ENCODE measurements at places on chromosomes 4 and X.
A peak's percentile ranks its signal among the peaks of the same experiment; 100 is the strongest.

GRCh38 chrX:1273896-1274295 lies 5.3 kb downstream of the CSF2RA start:
- DNase-seq: no peak

GRCh38 chr4:85701861-85702321 lies 226.9 kb downstream of the ARHGAP24 start:
- DNase-seq: no peak

- DNase-seq: no peak
These were observed 101.2 kb upstream of the MYOZ2 start for GRCh38 chr4:119034276-119035008.

DNA sequence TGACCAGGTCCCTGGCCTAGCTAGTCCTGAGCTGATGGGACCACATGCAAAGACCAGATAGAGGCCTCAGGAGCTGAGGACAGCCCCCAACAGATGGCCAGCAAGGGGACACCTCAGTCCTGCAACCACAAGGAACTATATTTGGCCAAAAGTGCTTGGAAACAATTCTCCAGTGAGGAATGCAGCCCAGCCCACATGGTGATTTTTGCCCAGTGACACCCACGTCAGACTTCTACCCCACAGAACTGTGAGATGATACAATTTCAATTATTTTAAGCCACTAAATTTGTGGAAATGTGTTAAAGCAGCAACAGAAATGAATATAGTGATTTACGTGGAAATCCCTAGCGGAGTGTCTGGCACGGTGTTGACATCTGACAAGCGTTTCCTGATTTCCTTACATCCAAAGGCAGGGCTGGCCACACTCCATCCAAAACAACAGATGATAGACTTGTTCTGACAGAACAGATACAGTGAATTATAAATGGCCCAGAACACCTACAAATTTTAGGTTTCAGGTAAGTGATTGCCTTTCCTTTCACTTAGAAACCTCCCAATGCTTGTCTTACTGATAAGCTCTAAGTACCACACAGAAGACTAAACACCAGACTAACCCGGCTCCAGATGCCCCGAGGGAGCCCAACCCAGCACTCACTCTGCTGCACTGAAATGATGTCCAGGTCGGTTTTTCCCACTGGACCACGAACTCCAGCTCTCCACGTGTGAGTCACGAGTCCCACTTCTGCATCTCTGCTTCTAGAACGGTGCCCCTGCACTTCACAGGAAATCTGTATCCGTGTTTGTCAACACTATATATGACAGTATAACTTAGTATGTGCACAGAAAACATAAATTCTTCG lies 5.8 kb downstream of the AFAP1 start:
- no peak for DNase-seq

DNA sequence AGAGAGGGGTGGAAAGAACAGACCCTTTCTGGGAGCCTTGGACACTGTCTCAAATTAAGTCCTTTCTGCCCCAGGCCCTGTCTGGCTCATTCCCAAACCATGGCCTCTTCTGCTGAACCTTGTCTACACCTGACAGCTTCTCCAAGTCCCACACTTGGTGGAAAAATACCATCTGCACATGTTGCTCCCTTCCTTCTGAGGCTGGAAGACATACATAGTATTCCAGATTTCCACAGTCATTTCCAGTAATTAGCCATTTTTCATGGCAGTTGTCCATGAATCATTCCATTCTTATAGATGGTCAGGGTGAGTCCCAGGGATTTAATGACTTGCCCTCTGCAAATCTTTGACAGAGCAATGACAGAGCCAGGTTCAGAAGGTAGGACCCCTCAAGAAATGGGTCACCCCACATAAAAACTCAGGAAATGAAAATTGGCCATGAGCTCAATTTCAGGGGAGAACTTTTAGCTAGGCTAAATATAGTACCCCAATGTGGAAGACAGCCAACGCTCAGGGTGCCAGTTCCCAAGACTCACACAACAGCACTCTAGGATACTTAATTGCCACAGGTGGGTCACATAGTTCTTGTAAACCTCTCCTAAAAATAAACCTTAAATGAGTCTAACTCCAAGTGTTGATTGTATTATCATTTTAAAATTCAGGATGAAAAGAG lies 16.2 kb upstream of the DAPP1 start:
- DNase-seq: no peak

DNA sequence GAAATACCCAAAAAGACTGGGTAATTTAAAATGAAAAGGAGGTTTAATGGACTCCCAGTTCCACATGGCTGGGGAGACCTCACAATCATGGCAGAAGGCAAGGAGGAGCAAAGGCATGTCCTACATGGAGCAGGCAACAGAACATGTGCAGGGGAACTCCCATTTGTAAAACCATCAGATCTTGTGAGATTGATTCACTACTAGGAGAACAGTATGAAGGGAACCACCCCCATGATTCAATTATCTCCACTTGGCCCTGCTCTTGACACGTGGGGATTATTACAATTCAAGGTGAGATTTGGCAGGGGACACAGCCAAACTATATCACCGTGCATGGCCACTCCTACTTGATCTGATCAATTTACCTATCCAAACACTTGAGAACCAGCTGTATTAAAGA lies 131.5 kb upstream of the LDB2 start:
- no peak for DNase-seq

DNA sequence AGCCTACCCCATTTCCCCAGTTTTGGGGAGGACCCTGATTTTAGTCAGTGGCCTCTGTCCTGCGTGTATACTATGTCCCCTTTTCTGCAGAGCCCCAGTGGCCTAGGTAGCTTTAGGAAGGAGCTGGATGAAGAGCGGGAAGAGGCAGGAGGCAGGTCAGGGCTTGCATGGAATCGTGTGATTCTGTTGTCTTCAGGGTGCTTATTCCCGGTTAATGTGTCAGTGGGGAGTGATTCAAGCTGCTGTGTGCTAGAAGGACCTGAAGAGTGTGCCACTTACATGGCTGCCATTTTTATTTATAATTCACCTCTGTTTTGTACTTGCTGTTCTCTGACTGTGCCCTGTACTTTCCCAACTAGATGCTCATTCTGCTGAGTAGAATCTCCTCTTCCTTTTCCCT lies 127.3 kb upstream of the AMOT start:
- no peak for DNase-seq

GRCh38 chr4:179678093-179678814 lies 2236.0 kb upstream of the AGA start:
- no peak for DNase-seq

DNA sequence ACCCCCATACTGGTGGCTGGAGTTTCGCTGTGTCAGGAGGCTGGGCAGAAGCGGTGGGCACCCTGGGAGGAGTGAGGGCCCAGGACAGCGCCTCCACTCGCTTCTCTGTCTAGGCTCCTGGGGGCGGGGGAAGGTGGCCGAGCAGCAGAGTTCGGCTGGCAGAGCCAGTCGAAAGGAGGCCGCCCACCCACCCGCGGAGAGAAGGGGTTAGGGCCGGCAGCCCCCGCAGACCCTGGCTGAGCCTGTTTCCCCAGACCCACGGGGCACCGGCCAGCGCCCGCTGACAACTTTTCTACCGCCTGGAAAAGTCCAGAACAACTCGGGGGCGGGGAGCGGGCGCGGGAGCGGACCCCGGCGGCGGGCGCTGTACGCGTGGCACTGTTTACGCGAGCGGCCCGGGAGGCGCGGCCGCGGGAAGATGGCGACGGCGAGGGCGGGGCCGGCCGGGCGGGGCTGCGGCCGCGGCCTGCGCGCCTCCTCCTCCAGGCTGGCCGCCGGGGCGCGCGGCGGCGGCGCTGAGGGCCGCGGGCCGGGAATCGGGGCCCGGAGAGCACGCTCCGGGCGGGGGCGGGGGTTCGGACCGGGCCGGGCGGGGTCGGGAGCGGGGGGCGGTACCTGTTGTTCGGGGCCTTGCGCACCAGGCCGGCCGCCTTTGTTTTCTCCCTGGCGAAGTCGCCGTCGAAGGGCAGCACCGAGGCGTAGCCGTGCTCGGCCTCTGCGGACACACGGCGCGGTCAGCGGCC lies 628 bp downstream of the MXD4 start:
- DNase-seq: peak; percentile 46

DNA sequence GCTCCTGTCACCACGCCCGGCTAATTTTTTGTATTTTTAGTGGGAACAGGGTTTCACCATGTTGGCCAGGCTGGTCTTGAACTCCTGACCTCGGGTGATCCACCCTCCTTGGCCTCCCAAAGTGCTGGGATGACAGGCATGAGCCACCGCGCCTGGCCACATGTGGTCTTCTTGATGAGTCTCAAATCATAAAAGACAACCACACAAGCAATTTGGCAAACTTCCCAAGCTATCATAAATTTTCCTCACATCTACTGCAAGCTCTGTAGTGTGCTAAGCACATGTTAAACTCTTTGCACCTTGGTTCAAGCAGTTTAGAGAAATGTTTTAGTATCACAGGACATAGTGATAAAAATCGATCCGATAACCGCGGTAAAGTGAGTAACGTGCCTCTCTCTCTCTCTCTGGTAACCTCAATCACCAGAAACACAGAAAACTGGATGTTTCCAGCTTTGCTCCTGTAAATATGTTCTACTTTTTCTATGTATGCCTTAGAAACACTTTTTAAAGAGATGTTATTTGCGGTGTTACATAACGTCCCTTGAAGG lies 256.8 kb downstream of the DHRSX start:
- no peak for DNase-seq

DNA sequence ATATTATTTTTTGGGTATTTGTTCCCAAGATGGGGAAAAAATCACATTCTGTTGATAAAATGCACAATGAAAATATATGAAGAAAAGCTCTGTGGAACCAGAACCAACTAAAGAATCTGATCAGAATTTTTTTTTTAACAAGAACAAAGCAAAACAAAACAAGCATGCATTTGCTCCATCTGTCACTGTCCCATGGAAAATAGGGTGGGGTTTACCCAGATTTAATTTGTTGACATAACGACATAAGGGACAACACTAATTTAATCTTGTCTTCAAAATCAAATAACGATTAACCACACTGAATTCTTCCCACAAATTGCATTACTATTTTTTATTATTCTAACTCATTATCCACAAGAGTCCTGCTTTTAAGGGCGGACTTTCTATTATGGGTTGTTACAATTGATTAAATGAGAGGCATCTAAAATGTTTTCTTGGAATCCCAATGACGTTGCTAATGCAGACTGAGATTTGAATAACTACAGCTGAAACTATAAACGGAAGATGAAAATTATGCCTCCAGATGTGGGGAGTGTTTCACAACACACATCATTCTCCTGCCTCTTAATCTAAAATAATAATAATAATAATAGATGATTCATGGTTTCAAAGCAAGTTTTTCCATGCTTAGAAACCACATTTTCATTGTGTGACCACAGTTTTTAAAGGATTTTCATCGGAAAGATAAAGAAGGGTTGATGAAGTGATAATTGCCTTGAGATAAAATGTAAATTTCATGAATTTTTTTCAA lies 307.0 kb upstream of the CPEB2 start:
- DNase-seq: no peak

GRCh38 chr4:163111588-163111987 lies 55.1 kb downstream of the NAF1 start:
- DNase-seq: no peak

DNA sequence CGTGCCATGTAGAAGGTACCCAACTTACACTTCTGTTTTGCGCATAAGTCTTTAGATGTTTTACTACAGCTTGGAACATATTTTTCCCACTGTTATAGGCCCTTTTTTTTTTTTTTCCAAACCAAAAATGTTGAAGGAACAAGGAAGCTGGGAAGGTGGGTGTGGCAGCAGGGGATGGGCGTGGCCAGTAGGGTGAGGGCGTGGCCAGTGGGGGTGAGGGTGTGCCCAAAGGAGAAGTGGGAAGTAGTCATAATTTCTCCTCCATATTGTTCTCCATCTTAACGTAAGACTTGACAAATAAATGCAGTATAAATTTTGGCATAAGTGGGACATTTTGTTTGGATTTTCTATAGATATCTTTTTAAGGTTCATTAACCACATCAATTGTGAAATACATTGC lies 30.4 kb downstream of the CLDN22 start:
- no peak for DNase-seq

GRCh38 chr4:18077808-18078207 lies 56.3 kb upstream of the LCORL start:
- no peak for DNase-seq
